ENCODE measurements at places on chromosomes 12 and 14. TPM values are rescaled to one million over a fixed set of nuclear protein-coding genes. Genes with fewer than 3 reads are reported as not detected.

Gene NYNRIN
- 10.8 TPM for total RNA-seq

GRCh38 chr12:100234591-100235304 is 32.1 kb downstream of the DEPDC4 start:
- no peak for DNase-seq

DNA sequence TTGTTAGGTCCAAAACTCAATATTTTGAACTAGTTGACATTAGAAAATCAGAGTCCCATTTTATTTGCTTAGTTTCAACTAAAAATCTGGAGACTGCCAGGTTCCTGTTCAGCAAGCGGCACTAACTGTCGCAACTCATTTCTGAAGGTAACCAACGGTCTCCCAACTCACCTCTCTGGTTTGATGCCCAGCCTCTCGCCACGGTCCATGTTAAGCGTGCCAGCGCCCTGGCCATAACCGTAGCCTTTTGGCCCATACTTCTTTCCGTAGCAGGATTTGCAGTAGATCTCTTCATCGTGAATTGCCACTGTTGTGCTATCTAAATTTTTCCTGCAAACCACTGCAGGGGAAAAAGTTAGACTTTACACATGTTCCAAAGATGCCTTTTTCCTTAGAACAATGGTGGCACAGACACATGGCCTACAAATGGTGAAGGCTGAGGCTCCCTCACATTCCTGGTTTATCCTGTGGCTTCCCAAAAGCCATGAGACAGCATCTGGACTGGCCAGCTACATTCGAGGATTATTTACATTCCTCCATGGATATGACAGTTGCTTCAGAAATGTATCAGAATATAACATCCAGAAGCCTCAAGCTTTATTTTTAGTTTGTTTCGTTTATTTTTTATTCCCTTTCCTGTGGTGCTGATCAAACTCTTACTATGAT is 15.7 kb downstream of the CSRP2 start:
- DNase-seq: no peak

DNA sequence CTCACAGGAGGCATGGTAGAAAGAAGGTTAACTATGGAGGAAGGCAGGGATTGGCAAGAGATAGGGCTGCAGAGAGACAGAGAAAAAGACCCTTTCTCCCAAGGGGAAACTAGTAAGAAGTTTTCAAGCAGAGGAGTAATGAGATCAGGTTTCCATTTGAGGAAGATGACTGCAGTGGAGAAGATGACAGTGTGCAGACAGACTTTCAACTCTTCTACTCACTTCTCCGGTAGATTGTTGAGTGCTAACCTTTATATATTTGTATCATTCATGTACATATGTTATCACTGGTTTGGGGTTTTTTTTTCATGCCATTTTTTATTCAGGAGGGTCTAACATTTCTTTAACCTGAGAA is 5.9 kb upstream of the B3GNT4 start:
- no peak for DNase-seq

DNA sequence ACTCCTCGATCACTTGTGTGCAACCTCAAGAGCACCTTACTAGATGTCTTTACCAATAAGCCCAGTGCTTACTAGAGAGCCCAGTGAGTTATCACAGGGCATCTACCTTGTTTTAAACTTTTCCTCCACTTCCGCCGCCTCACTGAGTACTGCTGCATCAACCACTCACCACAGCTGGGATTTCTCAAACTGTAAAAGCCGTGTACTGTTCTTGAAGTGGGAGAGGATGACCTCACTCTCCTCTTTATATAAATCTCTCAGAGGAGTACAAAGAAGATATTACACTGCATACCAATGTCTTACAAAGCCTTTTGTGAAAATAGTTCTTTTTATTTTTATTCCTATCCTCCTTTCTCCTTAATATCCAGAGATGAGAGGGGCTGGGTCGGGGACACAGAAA is 94.1 kb downstream of the PLCZ1 start:
- no peak for DNase-seq

GRCh38 chr12:45425426-45425825 is 209.5 kb downstream of the ANO6 start:
- no peak for DNase-seq

- DNase-seq: no peak
Observed at GRCh38 chr12:95259368-95259767, 41.8 kb downstream of the VEZT start.

DNA sequence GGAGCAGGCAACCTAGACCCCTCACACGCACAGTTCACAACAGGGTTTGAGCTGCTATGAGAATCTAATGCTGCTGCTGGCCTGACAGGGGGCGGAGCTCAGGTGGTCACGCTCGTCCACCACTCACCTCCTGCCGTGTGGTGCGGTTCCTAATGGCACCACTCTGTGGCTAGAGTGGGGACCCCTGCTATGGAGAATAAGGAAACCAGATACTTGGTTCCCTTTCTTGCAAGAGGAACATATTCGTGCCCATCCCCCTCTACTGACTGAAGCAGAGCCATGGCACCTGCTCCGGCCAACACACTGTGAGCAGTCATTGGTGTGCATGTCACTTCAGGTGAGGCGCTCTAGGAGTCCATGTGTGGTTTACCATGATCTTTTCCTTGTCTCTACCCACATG is 30.4 kb upstream of the RIMBP2 start:
- DNase-seq: no peak

Data from esophagus muscularis mucosa (tissue), 4 donors.